ENCODE measurements at places on chromosomes 2 and 18.

DNA sequence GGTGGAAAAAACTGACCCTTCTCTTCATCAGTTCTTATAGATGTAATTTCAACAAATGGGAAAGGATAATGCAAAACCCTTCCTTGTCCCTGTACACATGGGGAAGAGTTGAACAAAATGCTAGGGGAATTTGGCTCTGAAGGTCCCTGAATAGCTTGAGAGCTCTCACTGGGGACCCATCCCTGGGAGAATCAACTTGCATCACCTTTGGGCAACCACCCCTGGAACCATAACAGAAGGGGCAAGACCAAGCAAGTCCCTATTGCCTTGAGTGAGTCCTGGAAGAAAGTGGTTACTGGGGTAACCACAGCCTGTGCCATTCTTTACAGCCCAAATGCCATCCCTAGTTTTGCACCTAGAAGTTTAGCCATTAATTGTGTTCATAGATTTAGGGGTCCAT, 52.2 kb upstream of the B3GNT2 start:
- DNase-seq, result no peak

DNA sequence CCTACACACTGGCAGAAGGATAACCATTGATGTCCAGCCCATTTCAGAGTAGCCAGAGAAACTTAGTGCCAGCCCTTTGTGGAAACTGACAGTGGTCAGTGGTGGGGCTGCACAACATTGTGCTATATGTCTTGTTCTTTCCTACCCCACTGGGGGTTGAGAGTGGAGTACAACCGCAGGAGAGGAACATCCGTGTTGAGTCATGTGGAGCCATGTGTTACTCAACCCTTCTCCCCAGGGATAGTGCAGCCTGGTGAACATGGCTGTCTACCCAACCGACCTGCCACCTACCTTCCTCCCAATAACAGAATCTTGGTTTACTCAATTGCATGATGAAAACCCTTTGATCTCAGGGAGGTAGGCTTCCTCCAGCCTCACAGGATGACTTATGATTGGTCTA, 65.3 kb upstream of the MAPK4 start:
- no peak for DNase-seq

DNA sequence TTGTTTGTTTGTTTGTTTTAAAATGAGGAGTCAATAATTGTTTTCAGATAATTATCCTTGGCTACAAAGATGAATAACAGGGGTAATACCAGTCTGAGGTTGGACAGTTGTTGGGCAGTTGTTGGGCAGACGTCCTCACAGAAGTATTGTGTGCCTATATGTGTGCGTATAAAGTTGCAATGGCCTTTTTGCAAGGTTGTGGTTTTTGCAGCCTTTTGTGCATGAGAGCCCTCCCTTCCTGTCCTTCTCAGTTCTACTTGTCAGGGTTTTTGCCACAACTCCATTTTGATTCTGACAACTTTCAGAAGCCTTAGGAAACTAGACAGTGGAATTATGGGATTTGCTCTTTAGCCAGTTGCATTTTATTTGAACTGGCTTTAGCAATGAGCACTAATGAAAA, 6.0 kb upstream of the STK39 start:
- DNase-seq, result no peak

GRCh38 chr2:118430510-118431164, 342.4 kb downstream of the INSIG2 start:
- DNase-seq, result no peak

DNA sequence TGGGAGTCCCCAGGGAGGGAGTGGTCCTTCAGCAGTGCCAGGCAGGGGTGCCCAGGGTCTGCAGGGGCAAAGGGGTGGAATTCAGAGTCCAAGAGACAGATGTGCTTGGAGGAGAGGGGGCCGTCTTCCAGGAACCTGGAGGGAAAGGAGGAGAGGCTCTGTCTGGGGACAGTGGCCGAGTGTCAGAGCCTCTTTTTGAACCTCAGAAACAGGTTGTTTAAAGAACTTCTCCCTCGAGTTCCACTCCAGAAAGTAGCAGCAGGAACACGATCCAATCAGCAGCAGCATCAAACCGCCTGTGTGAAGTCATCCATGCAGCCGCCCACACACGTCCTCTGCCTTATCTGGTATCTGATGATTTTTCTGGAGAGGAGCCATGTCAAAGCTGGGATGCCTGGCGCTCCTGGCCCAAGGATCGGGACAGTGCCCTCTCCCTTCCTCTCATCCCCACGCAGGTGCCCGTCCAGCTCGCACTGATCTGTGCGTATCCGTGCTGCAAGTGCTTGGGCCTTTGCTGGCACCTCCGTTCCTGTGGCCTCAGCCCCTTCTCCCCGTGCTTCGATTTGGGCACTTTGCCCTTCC, 205.1 kb downstream of the NDUFA10 start:
- no peak for DNase-seq

DNA sequence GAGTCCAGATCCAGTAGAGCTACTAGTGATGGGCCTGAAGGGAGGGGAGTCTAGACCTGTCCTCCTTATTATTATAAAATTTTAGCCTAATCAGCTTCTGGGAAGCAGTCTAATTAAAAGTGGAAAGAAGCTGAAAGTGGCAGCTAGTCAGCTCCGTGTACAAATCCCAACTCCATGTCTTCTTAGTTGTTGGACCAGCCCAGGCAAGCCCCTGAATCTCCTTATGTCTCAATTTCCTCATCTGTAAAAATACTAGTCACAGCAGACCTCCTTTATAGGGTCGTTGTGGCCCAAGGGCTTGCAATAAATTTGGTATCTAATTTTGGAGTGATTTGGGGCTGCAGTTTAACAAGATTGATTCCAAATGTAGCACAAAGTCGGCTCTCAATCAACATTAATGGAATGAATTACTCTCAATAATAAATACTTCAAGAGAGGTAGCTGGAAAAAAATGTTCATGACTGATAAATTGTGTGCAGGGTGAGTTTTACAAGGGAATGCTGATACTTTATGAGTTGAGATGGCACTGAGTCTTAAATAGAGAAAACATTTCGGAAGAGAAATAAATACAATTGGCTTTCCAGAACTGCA, 118.3 kb upstream of the NDUFV2 start:
- DNase-seq, result no peak

- no peak for DNase-seq
These were observed 256.5 kb downstream of the TPGS2 start for GRCh38 chr18:36572135-36572856.

GRCh38 chr2:29110916-29111535, 4.2 kb upstream of the CLIP4 start:
- DNase-seq, result no peak

DNA sequence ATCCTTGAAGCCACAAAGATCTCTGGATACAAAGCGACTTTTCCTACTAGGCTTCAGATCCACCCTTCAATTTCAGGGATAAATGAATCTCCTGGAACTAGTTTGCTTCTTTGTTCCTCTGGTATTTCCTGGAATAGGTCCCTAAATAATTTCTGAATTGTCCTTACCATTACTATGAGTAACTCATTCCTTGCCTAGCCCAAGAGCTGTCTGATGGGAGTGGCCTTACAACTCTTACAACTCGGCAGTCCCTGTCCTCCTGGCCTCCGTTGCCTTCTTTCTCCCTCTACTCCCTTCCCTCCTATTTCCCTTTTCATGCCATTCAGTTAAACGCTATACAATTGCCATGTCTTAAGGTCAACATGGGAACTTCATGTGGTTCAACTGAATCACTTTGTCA, 98.2 kb upstream of the FHL2 start:
- no peak for DNase-seq

DNA sequence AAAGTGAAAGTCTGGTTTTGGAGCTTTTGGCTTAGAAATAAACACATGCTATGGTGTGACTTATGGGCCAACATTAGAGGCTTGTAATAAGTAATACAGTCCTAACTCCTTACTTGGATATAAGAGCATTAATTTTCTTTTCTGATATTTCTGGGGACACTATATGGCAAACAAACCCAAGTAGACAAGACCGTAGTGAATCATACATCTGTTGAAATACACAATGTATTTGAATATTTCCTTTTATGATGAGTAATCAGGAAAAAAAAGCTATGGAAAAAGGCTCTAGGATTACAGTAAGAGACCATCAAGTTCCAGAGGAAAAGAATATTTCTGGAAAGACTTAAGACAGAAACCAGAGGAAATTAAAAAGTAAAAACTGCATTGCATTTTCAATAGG, 146.0 kb upstream of the CYP26B1 start:
- no peak for DNase-seq

GRCh38 chr18:58557008-58557435, 71.9 kb downstream of the ALPK2 start:
- no peak for DNase-seq

DNA sequence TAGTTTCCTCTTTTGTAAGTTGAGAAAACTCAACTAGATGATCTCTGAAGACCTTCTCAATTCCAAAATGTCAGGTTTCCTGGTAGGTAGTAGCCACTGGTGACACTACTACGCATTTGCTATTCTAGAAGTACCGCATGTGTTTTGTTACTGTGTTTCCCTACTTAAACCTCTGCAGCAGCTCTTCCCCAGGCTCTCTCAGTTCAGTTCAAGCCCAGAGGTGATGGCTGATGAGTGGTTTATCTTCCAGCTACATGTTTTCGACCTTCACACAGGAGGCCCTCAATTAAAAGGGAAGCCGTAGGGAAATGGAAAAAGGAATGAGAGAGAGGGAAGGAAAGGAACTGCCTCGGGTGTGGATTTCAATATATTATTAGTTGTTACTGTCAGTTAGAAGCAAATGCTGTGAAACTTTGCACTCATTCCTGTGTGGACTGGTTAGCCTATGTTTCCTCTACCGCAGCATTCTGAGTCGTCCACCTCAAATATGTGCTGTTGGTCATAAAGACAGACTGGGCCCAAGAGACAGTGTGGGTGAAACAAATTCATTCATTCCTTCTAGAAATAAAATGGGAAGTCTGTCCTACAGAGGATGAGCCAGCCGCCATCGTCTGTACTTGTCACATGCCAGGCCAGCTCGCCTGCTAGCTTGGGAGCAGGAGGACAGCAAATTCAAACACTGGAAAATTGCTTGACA, 455.2 kb upstream of the RAB12 start:
- no peak for DNase-seq

DNA sequence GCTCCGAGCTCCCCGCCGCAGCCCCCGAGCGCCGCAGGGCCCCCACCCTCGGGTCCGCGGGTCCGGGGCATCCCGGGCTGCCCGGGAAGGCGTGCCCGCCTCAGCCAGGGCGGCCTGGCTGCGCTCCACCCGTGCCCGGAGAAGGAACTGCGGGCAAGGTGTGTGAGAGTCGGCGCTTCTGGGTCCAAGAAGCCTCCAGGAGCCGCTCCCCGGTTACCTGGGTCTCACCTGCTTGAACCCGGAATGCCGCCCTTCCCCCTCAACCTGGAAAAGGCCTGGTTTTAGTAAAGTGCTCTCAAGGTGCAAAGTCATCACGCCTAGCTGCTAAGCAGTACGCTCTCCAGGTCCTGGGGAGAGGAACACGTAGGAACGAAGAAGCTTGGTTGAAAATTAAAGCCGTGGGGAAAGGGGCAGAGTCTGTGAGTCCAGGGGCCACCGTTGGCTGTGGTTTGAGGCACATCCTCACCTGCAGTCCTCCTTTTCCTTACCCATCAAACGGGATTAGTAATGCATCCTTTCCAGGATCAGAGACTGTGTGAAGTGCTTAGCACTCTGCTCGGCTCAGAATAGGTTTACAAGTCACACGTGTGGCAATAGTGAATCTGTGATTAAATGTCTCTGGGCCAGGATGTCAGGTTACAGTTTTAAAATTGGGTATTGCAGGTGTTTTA, 1.2 kb downstream of the ASAP2 start:
- no peak for DNase-seq

DNA sequence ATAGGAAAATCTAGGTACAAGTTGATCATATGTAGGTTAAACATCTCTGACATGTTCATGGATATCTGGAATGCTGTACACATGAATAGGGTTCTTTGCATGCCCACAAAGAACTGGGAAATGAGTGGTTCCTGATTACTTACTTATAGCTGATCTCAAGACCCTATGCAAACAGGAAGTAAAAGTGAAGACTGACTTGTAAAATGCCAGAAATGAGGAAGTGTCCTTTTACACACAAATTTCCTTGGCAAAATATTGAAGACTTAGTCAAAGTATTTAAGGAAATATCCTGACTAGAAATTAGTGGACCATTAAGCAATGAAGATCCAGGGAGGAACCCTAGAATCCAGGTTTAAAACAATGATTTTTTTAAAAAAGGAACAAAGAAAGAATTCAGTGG, 203.7 kb upstream of the DLGAP1 start:
- DNase-seq, result no peak
